ENCODE measurements at places on chromosomes 5 and 9.

DNA sequence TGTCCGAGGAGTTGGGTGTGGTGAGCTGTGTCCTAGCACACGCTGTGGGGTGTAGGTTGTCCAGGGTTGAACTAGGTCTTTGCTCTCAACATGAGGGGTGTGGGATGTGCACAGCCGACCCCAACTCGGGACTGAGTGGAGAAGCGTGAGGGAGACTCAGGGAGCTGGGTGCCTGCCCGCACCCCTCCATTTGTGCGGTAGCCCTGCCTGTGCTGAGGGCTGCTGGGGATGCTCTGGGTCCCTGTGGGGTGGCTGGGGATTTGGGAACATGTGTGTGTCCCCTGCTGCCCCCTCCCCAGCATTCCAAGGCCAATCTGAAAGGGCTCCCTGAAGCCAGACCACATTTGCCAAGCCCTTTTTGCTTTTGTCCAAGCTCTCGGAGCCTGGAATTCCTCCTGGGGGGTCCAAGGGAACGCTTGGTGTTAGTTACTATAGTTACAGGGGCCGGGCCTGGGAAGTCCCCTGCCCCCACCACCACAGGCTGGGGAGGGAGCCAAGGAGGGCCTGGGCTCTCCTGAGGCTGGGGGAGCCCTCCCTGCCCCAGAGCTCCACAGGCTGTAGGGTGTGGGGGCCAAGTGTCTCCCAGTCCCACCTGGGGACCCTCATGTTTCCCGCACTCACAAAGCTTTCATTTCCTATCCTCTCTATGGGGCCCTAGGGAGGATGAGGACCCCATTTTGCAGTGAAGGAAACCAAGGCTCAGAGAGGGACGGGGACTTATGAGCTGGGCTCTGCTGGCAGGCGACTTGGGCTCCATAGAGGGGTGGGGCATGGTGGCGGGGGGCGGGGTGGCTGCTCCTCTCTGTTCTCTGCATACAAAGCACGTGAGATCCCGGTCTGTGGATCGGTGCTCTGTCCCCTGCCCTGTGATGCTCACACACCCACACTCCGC lies 1.1 kb downstream of the CRB2 start:
- DNase-seq, result no peak
- no peaks in the 10 kb centered on the region for H3K36me3 ChIP-seq
- no peak overlapping the region for H3K4me3 ChIP-seq
- no peaks in the 10 kb centered on the region for H3K27me3 ChIP-seq

DNA sequence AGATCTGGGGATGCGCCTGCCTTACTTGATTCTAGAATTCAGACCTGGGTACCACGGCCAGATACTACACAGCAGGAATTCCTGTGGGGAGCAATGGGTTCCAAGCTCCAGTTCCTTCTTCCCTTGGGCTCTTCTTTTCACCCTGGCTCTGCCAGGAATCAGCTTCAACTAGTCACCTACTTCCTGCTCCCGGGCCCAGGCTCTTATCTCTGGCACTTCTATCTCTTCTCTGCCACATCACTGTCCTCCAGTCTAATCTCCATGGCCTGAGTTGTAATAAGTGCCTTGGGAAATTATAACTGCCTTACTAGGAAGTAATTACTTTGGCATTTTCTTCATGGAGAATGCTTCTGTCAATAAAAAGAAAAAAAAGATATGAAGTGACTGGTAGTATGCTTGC lies 26.2 kb upstream of the SERINC5 start:
- no peak for DNase-seq
- H3K27me3 ChIP-seq, result no peaks in the 10 kb centered on the region
- H3K4me1 ChIP-seq, result no peaks in the 10 kb centered on the region
- H3K4me3 ChIP-seq, result no peak overlapping the region
- H3K36me3 ChIP-seq, result no peaks in the 10 kb centered on the region

DNA sequence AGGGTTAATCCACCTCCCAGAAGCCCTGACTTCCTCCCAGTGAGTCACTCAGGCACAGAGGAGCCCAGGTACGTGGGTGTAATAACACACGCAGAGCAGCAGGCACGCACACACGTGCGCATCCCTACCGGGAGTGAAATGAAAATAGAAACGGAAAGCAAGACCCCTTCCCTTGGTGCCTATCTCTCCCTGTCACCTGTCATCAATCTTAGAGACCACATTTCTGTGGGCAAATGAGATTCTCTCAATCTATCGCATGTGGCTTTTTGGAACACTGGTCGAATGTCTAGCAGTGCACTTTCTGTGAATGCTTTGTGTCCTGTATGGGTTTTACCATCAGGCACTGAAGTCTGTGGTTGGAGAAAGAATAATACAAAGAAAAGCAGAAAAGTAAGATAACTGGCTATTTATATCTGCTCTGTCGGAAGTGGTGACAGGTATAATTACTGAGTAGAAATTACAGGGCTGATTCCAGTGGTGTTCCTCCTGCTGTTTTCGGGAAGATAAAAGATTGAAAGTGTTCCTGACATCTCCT lies 137.7 kb upstream of the GRIA1 start:
- no peaks in the 10 kb centered on the region for H3K27me3 ChIP-seq
- no peak for DNase-seq
- no peak overlapping the region for H3K4me3 ChIP-seq
- H3K36me3 ChIP-seq, result no peaks in the 10 kb centered on the region
- no peaks in the 10 kb centered on the region for H3K4me1 ChIP-seq
- no peak overlapping the region for H3K27ac ChIP-seq

DNA sequence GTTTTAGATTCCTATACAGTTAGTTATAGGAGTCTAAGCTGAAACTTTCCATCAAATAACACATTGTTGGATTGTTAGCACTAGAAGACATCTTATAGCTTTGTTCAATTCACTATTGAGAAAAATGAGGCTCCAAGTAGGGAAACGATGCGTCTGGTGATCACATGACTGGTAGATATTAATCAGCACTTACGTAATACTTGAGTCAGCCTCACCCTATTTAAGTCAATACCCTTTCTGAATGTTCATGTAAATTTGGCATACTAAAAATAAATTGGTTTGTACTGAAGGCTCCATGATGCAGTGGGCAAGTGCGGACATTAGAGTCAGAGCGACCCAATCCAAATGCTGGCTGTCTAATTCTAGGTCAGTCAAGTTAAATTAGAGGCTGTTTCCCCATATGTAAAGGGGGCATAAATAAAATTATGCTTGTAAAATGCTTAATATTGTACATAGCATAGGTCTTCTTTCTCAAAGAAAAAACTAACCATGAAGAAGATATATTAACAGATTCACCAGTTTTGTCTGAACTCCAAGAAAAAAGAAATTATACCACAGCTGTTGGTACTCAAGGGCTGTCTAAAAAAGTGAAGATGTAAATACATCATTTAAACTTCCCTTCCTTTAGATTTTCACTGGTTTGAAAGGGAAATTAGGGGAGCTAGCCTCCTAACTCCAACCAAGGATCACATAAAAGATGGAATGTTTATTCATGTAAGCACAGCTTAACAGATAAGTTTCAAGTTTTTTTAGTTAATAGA lies 406.6 kb upstream of the TLE4 start:
- no peaks in the 10 kb centered on the region for H3K4me1 ChIP-seq
- H3K27ac ChIP-seq, result no peak overlapping the region
- no peaks in the 10 kb centered on the region for H3K27me3 ChIP-seq

DNA sequence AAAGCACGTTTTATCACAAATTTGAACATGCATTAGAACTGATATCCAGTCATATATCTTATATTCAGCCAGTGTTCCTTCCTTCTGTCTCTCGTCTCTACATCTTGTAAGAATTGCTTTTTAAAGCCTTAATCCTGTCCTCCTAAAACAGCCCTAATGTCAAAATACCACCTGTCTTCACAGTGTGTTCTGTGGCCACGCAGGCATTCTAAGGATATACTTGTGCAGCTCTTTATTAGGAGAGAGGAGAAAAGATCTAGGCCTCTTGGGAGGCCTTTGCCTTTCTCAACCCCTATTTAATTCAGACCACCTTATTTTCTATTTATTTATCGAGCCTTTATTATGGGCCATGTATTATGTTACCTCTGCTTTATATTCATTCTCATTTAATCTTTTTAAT lies 78.3 kb downstream of the MAN2A1 start:
- H3K4me3 ChIP-seq, result no peak overlapping the region
- H3K27me3 ChIP-seq, result no peaks in the 10 kb centered on the region
- no peak for DNase-seq
- H3K36me3 ChIP-seq, result peaks cover 49% of the 10 kb centered on the region

DNA sequence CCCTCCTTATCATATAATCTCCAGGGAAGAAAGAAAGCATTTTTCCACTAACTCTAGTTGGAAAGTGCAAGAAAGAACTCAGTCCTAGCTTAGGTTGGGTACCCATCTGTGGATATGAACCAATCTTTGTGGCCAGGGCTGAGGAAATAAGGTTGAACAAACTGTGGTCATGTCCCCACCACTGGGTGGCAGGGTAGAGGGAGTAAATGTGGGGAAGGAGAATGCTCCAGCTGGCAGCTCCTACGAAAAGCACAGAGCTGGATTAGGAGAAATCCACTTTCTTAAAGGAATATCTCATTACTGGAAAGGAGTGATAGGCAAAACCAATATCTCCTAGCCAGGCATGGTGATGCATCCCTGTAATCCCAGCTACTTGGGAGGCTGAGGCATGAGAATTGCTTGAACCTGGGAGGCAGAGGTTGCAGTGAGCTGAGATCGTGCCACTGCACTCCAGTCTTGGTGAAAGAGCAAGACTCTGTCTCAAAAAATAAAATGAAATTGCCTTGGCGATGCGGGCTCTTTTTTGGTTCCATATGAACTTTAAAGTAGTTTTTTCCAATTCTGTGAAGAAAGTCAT lies 175.1 kb downstream of the CCDC192 start:
- no peaks in the 10 kb centered on the region for H3K36me3 ChIP-seq
- H3K27ac ChIP-seq, result no peak overlapping the region
- no peak overlapping the region for H3K4me3 ChIP-seq
- peaks cover 31% of the 10 kb centered on the region for H3K4me1 ChIP-seq
- peak; percentile 71 for DNase-seq

- no peaks in the 10 kb centered on the region for H3K27me3 ChIP-seq
- H3K36me3 ChIP-seq, result no peaks in the 10 kb centered on the region
- no peak overlapping the region for H3K27ac ChIP-seq
- peaks cover 29% of the 10 kb centered on the region for H3K4me1 ChIP-seq
- no peak overlapping the region for H3K4me3 ChIP-seq
- peak; percentile 25 for DNase-seq
Measured at GRCh38 chr9:101463397-101463796, 27.8 kb upstream of the ALDOB start.

DNA sequence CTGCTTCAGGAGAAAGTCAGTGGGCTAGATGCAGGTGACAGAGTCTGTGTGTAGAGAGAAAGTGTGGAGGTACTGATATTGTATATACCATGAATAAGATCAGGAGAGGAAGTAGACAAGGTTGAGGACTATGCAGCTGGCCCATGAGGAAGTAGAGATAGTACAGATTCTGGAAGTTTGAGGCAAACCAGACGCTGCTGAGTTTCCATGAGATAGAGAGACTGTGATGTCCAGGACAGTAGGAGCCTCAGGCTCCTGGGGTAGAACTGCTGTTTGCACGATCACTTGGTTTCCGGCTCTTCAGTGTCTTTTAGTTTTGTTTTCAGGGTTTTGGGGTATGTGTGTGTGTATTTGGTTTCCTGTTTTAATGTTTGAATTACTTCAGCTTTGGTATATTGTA lies 13.6 kb downstream of the OTULINL start:
- no peaks in the 10 kb centered on the region for H3K36me3 ChIP-seq
- DNase-seq, result no peak
- no peaks in the 10 kb centered on the region for H3K4me1 ChIP-seq
- H3K27ac ChIP-seq, result no peak overlapping the region
- peaks cover 2% of the 10 kb centered on the region for H3K27me3 ChIP-seq

GRCh38 chr5:72507907-72508238 lies 663 bp upstream of the ZNF366 start:
- H3K4me1 ChIP-seq, result peaks cover 81% of the 10 kb centered on the region
- no peak overlapping the region for H3K4me3 ChIP-seq
- peak overlapping the region; percentile 34 for H3K27ac ChIP-seq
- no peaks in the 10 kb centered on the region for H3K27me3 ChIP-seq

- peak overlapping the region; percentile 89 for H3K4me3 ChIP-seq
- H3K4me1 ChIP-seq, result peaks cover 36% of the 10 kb centered on the region
- H3K27ac ChIP-seq, result peak overlapping the region; percentile 95
- no peaks in the 10 kb centered on the region for H3K27me3 ChIP-seq
Measured at GRCh38 chr5:38846379-38847011, 683 bp downstream of the OSMR start.

DNA sequence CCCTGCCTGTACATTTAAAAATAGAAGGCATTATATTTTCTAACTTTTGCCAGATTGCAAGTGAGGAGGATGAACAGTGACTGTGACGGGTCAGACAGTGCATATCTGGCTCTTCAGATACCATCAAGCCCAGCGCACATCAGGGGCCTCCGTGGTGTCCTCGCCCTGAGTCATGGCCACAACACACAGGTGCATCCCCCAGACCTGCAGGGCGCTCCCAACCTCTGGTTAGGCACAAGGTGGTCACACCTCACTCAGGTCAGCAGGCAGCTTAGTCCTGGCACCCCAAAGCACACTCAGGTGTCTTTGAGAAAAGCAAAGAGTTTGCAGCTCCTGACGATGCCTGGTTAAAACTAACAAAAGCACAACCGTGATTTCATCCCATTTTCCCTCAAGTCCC lies 28.6 kb downstream of the IRX2 start:
- H3K27ac ChIP-seq, result no peak overlapping the region
- peaks cover 22% of the 10 kb centered on the region for H3K27me3 ChIP-seq
- H3K36me3 ChIP-seq, result no peaks in the 10 kb centered on the region
- no peaks in the 10 kb centered on the region for H3K4me1 ChIP-seq

Measured in SJSA1 (cell line).